Activated CD4-positive, alpha-beta T cell treated with anti-CD3 and anti-CD28 coated beads, Interleukin-10, Interleukin-2, amounts not matched to agents 100 ng/mL and 50 ng/mL, durations not matched to agents 16 hours and 8 hours (primary cell): ENCODE measurements at places on chromosomes 16 and 17.

- DNase-seq, result peak; percentile 10
These were observed 2.5 kb upstream of the ZNF423 start for GRCh38 chr16:49858200-49859124.

- no peak for DNase-seq
These were observed 17.4 kb downstream of the MAP2K3 start for GRCh38 chr17:21301593-21302550.

GRCh38 chr17:47660064-47660492 lies 10.4 kb downstream of the KPNB1 start:
- peak; percentile 71 for DNase-seq

- no peak for DNase-seq
These were observed 6.4 kb downstream of the SIAH1 start for GRCh38 chr16:48378836-48379235.

GRCh38 chr16:397736-398332 lies 835 bp downstream of the NME4 start:
- DNase-seq, result no peak

DNA sequence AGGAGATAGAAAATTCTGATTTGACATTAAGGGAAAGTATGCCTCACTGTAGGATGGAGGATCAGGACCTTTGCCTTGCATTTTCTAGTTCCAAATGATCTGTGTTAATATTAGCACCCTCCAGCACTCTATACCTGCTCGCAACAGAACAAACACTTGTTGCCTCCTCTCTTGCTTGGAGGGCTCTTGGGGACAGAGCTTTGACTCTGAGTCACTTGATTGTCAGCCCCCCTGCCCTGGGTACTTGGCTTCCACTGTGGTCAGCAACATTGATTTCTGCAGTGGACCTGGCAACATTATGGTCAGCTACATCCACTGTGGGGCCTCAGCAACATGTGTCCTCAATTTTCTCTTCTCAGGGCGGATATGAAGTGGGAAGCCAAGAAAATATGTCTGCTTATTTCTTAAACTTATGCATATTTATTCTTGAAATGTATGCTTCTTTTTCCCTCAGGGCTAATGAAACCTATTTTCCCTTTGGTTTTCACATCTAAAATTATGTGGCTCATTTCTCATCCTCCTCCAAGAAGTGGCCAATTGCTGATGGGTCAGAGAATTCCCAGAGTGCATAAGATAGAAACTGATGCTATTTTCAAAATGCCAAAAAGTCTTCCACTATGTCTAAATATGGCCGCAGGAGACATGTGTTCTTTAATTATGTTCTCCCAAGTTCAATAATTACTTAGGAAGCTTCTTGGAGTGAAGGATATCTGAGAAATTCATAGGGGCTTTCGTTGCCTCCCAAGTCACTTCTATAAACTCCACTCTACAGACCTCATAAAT lies 94.6 kb upstream of the SMIM36 start:
- DNase-seq, result no peak

GRCh38 chr16:71373073-71373472 lies 14.6 kb downstream of the CALB2 start:
- no peak for DNase-seq

DNA sequence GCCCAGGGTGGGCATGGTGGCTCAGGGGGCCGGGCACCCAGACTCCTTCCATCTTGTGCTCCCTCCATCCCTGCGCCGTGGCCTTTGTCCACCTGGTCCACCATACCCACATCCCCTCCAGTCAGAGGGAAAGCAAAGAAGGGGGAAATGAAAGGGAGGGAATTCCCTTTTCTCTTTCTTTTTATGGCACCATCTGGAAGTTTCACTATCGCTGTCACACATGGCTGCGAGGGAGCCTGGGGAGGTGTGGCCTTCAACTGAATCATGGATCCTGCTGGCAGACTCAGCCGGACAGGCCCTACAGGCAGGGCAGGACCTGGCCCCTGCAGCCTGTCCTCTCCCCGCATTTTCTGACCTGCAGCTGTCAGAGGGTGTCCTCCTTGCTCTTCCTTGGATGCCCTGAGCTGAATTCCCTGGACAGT lies 6.2 kb downstream of the SLC12A3 start:
- DNase-seq, result no peak

- no peak for DNase-seq
These were observed 12.4 kb downstream of the CCDC43 start for GRCh38 chr17:44677136-44677535.

DNA sequence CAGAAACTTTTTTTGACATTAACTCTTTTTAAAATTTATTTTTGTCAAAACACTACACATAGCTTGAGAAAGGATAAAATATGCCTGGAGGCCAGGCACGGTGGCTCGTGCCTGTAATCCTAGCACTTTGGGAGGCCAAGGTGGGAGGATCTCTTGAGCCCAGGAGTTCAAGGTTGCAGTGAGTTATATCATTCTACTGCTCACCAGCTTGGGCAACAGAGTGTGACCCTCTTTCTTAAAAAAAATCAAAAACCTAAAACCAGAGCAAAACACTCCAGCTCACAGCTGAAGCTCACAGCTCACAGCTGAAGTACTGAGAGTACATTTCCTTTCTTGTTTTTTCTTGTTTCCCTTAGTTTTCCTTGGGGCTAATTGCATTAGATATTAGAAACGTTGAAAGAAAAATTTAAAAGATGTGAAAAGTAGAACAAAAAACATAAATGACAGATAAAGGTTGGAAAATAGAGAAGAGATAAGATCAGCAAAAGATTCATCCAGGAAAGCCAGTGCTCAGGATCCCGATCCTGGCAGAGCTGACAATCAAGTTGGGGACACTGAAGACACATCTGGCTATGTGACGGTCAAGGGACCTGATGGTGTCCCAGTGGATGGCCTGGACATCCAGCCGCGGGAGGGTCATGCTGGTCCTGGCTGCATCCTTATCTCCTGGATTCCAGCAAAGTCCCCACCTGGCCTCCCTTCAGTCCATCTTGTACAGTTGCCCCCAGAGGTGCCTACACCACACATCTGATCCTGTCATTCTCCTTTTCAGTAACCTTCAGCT lies 9.8 kb downstream of the CHST6 start:
- DNase-seq, result no peak

- DNase-seq, result no peak
These were observed 9.5 kb downstream of the SPPL2C start for GRCh38 chr17:45854209-45854608.

DNA sequence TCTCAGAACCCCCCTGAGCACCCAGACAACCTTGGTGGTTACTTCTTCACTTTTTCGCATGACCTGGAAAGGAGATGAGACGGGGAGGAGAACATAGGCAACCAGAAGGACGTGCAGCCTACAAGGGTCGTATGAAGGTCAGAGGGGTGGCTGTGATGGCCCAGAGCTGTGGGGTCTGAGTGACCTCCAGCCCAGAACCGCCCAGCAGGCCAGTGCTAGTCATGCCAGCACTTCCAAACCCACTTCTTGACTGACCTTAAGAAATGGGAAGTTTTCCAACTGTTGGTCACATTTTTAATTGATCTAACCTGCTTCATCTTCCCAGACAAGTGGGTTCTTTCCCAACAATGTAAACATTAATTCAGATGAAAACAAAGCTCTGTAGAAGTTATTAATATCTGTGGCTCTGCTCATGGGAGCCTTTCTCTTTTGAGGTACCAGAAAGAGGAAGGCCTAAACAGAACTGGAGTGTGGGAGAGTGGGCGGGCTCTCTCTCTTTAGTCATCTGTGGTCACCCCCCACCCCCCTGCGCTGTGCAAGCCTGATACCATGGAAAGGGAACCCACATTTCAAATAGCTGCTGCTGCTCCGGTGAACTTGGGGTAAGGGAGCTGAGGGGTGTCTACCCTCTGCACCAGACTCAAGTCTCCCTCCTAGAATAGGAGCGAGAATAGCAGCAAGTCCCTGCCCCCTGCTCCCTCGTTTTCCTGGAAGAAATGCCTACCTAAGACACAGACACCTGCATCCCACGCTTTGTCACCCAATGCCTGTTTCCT lies 101.6 kb downstream of the RAB11FIP4 start:
- peak; percentile 63 for DNase-seq

DNA sequence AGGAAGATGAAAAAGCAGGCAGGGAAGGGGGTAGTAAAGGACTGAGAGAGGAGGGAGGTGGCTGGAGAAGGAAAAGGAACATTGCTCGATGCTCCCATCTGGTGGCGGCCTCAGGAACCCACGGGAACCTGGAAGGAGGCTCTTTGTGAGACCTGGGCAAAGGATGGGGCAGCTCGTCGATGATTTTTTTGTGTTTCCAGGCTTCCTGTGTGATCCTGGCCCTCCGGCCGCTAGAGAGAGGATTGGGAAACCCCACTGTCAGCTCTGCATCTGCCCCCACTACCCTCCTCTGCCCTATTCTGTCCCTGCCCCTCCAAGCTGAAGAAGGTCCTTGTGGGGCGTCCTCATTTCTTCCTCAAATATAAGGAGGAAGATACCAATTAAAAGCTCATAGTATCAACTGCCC lies 6.6 kb downstream of the WFIKKN2 start:
- peak; percentile 58 for DNase-seq

DNA sequence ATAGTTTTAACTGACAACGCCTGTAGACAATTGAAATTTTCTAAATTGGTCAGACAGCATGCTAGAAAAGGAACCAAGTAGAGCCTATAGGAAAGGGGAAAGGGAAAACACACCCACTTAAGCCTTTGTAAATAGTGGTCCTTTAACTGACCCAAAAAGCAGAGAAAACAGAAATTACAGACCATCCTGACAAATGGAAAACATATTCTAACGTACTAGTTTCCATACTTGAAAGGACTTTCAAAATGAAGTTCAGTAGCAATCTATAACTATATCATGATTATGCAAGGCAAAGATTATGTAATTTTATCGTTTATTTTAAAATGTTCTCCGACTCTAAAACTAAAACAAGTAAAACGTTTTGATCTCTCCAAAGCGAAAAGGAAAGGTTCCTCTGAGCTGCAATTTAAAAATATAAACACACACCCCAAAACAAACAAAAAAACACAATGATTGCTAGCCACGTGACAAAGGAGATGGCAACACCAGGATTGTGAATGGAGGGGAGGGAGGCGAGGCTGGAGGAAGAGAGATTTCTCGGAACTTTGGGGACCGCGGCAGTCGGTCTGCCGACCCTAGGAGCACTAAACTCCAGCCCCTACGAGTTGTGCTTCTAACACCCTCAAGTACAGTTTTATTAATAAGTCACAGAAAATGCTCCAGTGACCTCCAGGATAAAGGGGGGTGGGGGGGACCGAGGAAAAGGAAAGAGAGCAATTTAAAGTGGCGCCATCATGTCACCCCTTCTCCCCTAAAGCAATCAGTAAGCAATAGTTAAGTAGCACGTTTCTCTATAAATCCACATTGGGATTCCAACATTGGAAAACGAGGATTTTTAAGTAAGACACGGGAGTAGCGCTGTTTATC lies 1.7 kb downstream of the KANSL1 start:
- peak; percentile 59 for DNase-seq

GRCh38 chr17:74637926-74638325 lies 14.4 kb upstream of the CD300E start:
- no peak for DNase-seq

- no peak for DNase-seq
These were observed 471.0 kb downstream of the SHISA9 start for GRCh38 chr16:13372421-13372820.

GRCh38 chr17:10633738-10634379 lies 23.2 kb downstream of the MYH3 start:
- no peak for DNase-seq
